ENCODE measurements at places on chromosomes 3 and 15.

GRCh38 chr15:64903326-64903950, 8.3 kb upstream of the ANKDD1A start:
- no peak for DNase-seq

- DNase-seq, result no peak
These were observed 45.1 kb upstream of the LPP start for GRCh38 chr3:188108703-188109412.

DNA sequence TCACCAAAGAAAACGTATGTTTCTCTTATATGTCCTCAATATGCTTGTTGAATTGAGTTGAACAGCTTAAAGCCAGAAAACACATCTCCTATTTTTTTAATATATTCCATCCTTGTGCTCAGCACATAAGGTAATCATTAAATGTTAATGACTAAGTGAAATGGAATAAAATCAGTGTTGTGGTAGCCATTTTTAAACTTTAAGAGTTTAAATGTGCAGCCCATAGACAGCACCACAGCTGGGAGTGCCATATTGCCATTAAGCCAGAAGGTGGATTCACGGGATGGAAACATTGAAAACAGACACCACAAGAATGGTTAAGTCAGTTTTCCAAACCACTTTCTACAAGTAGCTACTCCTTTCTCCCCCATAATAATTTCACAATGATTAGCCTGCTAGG, 76.8 kb upstream of the C15orf61 start:
- DNase-seq, result no peak

DNA sequence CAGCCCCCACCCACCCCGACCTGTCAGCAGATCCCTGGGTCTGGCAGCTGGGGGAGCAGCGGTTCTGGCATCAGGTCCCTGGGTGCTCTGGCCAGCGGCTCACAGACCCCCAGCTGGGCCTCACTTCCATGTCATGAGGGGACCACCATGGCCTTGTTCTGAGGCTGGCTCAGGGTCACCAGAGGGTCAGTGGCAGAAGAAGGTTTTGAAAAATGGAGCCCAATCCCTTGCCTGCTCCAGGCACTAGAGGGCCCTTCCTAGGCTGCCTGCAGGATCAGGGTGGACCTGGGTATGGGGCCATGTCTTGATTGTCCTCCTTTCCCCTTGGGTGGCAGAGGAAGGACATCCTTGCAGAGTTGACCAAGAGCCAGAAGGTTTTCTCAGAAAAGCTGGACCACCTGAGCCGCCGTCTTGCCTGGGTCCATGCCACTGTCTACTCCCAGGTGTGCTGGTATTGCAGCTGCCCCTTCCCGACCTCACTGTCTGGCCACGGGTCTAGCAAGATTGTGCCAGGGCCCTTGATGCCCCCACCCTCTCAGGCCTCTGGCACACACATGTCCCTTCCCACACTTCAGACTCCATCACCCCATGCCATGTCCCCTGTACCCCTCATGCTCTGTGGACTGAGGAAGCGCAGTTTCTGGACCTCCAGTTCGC, 12.9 kb downstream of the AMIGO3 start:
- DNase-seq, result no peak

DNA sequence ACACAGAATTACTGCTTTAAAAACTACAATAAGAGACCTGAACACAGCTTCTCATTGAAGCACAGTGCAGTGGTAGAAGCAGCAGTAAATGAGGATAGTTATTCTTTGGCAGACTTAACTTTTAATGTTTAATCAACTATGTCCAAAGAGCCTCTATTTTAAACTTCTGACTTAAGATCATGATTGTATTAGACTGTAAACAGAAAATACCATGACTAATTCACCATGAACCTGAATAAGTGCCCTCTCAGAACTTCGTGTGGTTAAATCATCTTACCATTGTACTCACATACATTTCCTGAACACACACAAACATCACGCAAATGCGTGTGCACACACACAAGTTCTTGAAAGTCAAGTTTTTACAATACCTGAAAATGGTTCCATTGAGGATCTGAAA, 13.9 kb downstream of the CEP152 start:
- no peak for DNase-seq

GRCh38 chr15:40281057-40281800, 1.6 kb downstream of the ANKRD63 start:
- no peak for DNase-seq

DNA sequence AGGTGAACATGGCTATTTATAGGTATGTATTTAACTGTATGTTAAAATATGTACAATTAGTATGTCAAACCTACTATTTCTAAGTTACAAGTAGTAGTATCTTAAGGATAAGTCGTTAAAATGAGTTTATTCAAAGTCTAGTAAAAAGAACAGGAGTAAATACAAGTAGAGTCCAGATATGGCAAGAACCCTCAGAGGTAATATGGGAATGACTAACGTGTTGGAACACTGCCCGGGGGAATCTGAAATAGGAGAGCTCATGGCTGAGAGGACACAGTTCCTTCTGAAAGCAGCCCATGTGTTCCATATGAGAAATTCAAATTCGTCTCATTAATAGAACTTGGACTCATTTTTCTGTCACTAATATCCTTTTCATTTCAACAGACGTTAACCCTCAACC, 158.8 kb downstream of the CLSTN2 start:
- DNase-seq, result no peak

DNA sequence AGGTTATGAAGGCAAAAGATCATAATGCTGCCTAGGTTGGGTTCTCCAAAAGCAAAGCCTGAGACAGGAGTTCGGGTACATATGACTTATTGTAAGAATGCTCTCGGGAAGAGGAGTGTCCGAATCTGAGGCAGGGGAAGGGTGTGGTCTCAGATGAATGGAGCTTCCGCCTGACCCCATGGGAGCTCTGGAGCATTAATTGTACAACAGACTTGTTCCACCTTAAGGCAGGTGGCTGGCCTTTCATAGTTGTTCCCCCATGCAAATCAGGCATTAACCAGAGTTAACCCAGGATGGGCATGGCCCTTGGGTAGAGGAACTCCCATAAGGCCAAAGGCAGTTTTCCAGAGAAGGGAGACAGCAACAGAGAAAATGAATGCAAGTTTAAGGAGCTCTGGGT, 170.6 kb downstream of the MYRIP start:
- no peak for DNase-seq

DNA sequence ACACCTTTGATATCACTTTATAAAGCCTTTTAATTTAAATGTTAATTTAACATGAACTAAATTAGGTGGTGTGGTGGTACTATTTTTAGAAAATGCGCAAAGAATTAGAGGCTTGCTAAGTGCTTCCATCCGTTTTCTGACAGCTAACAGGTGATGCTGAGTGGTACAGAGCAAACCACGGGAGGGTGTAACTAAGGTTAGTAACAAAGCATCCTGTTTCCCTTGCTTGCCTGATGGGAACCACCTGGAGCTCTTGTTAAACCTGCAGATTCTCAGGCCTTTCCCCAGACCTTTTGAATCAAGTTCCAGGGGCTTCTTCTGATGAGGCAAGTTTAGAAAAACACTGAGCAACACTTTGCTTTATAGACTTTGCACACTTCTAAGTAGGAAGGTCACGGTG, 101.0 kb downstream of the ATG7 start:
- DNase-seq, result no peak

Data from activated T-cell treated with anti-CD3 and anti-CD28 coated beads, Interleukin-2, amount 50 U/mL, for 72 hours (primary cell).